LNCaP clone FGC (cell line): ENCODE measurements at places on chromosomes 2 and 18.
A peak's percentile ranks its signal among the peaks of the same experiment; 100 is the strongest.

DNA sequence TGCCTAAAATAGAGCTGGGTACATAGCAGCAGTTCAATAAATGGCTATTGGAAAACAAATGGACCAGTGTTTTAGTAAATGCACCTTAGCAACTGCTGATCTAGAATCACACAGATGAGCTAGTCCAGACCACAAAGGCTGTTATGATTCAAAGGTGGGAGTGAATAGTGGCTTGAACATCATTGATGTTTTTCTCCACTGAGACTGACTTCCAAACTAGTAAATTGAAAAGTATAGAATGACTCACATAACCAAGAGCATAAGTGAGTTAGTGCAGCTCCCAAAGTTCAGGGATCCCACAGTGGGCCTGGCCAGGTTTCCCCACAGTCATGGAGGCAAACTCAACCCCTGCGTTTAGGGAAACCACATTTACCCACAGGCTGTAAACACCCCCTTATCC, 106.7 kb upstream of the YPEL5 start:
- DNase-seq, result no peak

- no peak for DNase-seq
Observed at GRCh38 chr2:143764261-143764660, 635.0 kb downstream of the ARHGAP15 start.

- DNase-seq, result no peak
Observed at GRCh38 chr2:47721296-47721695, 61.6 kb upstream of the MSH6 start.

- no peak for DNase-seq
Observed at GRCh38 chr2:217482056-217482710, 520.6 kb downstream of the TNS1 start.

- DNase-seq, result no peak
Observed at GRCh38 chr2:239819091-239819973, 205.8 kb downstream of the NDUFA10 start.

- DNase-seq, result no peak
Observed at GRCh38 chr18:42641996-42642395, 473.5 kb downstream of the RIT2 start.

- DNase-seq, result no peak
Observed at GRCh38 chr2:211930331-211930730, 608.3 kb downstream of the ERBB4 start.

GRCh38 chr2:182818501-182818900, 47.9 kb downstream of the FRZB start:
- no peak for DNase-seq

DNA sequence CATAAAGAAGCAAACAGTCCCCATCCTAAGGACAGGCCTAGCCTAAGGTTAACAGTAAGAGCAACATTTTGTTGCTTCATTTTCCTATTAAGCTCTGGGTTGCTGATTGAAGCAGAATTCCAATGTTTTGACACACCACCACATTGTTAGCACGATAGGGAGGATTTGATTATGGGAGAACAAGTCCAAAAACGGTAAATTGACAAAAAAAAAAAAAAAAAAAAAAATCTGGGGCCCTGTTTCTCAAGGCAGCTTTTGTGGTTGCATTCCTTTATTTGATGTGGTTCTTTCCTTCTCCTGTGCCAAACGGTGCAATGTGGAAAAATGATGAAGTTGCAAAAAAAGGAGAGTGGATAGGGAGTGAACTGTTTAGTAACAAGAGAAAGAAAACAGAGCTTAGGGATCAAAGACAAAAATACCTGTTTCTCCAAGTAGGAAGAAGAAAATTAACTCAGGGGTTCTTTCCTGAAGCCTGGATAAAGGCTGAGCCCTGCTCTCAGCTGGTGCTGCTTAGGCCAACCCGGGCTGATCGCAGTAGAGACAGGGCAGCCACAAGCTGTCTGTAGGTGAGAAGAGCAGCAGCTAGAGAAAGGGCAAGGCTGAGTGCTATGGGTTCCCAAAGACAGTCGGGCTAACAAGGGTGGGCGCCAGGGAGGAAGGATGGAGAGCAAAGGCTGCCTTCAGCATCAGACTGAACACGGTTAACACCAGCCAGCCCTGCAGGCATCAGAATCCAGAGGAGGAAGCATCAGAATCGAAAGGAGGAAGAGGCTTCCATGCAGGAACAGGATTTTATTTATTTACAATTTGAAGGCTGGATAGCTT, 167.8 kb upstream of the FOSL2 start:
- no peak for DNase-seq

GRCh38 chr2:81942136-81942680, 1637.7 kb upstream of the LRRTM1 start:
- no peak for DNase-seq

GRCh38 chr2:237244178-237244577, 158.5 kb downstream of the COPS8 start:
- DNase-seq, result no peak

DNA sequence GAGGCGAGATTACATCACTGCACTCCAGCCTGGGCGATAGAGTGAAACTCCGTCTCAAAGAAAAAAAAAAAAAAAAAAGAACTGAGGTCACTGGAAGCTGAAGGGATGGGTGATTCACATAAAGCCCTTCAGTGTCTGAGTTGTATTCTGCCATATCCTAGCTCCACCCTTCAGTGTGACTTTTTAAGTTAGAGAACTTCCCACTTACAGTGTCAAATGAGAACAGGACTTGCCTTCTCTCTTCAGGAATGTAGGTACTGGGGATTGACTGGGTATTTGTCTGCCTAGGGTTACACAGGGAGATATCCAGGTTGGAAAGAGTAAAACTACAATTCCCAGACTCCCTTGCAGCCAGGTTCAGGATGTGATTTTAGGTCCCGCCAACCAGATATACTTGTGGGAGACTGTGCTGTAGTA, 37.9 kb downstream of the EHD3 start:
- DNase-seq, result no peak

DNA sequence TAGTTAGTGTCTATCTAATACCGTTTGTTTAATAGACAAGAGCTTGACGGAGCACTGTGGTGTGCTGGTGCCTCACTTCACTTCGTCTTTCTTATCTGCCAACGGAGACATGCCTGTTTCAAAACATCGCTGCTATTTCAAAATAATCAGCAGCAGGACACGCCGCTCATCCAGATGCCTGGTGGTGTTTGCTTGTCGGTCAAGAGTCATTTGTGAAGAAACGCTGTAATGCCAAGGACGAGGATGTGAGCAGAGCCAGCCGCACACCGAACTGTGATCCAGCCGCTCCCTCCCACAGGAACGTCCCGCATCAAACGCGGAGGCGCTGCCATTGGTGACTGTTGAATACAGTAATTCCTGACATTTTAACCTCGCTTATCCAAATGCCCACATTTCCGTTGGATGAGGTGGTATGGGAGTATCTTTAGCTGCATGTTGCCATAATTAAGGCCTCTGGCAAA, 432.4 kb downstream of the FBXO15 start:
- DNase-seq, result no peak

DNA sequence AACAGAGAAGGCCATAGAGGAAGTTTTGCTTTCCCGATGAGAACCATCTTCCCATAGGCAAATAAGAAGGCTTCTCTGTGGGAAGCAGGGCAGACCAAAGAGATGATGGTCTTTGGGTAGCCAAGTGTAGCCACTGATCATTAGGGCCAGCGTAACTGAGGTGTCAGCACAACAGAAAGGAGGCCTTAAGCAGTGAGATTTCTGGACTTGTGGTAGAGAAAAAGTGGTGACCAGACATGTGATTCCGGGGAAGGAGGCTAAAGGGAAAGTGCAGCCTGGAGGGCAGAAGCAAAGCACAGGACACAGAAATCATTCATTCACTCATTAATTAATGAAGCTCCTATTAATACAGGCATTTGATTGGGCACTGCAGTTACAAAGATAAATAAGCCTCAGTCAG, 15.4 kb downstream of the EVA1A start:
- no peak for DNase-seq

DNA sequence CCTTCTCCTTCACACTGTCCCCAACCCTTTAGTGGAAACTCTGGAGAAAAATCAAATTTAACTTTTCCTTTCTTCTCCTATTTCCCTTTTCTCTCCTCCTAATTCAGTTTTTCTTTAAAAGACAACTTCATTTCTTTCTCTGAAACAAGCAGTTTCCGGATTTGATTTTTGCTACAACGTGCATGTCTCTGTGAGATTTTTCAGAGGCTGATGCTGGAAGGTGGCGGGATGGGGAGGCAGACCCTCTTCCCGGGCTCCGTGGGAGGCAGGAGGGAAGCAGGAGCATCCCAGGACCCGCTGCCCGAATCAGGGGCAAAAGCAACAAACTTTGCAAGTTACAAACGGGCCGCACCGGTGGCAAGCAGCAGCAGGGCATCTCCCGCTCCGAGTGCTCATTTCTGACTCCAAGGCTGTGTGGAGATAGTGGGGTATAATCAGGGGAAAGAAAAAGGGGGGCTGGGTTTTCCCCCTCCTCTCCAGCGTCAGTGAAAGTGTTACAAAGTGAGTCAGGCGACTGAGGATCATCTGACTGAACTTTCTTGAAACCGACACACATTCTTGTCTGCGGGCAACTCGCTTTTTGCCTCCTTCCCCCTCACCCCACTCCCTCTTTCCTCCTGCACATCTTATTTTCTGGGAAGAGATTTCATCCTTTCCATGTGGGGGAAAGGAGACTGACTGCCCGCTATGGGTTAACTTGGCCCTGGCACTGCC, 6.4 kb downstream of the ZEB2 start:
- no peak for DNase-seq

DNA sequence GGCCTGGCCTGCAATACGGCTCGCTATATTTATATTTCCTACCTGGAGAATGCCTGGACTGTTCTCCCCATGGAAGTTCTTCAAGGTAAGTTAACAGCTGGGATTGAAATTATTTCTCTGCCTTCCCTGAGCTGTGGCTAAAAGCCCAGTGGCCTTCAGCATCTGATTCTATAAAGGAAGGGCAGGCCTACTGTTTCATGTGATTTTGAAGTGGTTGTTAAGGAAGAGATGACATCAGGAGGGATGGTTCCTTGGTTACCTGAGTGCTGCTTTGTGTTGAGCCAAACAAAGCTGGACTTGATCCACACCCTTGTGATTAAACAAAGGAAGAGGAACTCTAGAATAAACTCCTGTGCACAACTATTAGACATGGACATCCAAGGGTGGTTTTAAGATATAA, 61.6 kb downstream of the MFSD6 start:
- peak; percentile 93 for DNase-seq

- DNase-seq, result no peak
Observed at GRCh38 chr18:71760541-71760940, 783.6 kb downstream of the CBLN2 start.

- no peak for DNase-seq
Observed at GRCh38 chr2:172323861-172324597, 103.4 kb upstream of the ITGA6 start.

- DNase-seq, result no peak
Observed at GRCh38 chr2:199991691-199992090, 36.3 kb downstream of the MAIP1 start.

- DNase-seq, result peak; percentile 75
Observed at GRCh38 chr18:13026583-13027270, 35.6 kb downstream of the CEP192 start.

- DNase-seq, result no peak
Observed at GRCh38 chr2:29733213-29733612, 188.2 kb downstream of the ALK start.

DNA sequence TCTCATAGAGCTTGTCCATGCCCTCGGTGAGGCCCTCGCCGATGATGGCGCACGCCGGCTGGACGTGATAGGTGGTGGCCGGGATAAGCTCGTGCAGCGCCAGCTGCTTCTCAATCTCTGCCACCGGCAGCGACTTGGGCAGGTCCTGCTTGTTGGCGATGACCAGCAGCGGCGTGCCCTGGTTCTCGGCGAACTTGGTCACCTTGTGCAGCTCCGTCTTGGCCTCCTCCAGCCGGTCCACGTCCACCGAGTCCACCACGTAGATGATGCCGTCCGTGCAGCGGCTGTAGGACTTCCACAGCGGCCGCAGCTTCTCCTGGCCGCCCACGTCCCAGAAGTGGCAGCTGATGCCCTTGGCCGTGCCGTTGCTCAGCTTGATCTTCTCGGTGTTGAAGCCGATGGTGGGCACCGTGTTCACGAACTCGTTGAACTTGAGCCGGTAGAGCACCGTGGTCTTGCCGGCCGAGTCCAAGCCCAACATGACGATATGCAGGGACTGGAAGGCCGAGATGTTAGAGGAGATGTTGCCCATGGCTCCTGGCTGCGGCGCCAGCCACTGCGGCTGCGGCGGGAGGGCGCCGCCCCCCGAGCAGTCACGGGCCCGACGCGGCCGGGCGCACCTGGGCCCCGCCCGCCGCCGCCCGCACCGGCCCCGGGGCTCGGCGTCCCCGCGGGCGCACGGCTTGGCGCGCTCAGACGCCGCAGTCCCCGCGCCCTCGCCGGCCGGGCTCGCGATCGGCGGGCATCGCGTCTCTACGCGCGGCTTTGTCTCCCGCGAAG, 636 bp downstream of the ARL4C start:
- DNase-seq, result no peak

DNA sequence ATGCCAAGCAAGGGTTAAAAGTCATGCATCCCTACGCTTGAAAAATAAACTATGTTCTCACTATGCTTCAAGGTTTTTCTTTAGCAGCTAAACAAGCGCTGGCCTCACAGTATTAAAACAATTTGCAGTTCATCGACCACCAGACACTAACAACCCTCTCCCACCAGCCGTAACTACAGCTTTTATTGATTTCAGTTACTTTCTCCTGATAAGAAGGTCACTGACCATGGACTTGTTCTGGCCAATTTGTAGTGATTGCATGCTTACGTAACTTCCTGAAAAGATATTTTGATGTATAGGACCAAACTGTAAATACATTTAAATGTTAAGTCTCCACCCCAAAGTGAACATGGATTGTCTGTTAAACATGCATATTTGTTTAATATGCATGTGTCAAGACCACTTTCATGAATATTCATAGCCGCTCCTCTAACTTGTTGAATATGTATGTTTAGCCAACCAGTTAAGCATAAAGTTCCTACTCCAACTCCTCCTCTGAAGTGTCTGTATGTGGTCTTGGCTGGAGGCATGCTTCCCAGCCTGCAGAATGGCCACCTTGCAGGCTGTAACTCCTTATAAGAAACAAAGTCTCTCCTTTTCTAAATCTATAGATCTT, 1.7 kb upstream of the THOC1 start:
- no peak for DNase-seq

DNA sequence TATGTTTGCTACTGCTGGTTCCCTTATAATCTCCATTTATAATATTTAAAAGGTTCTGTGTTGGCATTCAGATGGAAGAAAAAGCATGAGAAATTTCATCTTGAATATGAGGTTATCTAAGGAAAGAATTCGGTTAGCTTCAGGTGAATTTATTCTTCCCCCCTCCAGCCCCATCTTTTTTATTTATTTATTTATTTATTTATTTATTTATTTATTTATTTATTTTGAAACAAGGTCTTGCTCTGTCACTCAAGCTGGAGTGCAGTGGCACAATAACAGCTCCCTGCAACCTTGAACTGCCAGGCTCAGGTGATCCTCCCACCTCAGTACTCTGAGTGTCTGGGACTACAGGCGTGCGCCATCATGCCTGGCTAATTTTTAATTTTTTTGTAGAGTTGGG, 95.5 kb upstream of the VWC2L start:
- DNase-seq, result no peak

DNA sequence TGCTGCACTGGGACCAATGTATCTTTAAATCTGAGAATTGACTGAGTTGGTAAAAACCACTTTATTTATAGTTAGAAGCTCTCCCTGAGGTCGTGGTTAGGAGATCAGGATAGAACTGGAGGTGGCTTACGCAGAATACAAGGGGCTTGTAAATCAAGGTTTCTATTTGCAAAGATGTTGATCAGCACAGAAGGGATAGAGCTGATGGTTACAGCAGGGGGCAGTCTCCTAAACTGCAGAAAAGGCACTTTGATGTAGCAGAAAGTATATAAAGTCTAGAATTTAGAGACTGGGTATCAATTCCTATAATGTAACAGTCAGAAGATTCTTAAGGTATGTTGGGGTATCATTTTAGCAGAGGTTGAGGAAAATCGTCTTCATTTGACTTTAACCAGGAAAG, 25.2 kb upstream of the ACVR1 start:
- DNase-seq, result no peak

- no peak for DNase-seq
Observed at GRCh38 chr18:59744271-59744721, 47.1 kb upstream of the CCBE1 start.
